ENCODE measurements at places on chromosomes 12 and 14.

DNA sequence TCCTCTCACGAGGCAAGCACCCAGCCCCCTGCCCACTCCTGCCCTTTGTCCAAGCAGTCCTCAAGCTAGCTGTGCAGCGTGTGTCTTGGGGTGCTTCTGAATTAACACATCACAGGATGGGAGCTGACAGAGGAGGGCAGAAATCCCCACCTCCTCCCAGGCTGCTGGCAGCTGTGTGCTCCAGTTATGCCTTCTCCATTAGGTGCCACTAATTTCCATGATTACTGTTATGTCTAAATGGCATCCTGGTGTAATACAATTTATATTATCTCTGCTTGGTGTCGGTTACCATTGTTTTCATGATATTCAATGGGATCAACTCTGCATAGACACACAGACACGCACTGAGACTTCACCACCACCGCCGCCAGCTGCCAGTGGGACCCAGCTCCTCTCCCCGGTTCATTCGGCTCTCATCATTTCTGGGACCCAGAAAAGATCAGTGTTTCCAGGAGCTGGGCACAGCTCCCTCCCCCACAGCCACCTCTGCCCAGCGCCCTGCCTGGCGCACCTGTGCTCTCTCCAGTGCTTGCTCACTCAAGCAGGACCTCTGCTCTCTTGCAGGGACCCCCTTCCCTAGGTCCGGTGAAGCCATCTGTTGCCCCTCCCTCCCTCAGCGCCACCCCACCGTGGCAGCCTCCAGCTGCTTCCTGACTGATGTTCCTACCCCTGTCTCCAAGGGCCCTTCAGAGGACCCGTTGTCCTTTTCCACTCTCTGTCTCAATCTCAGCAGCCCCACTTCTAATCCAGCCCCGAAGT, 167.5 kb upstream of the FKBP4 start:
- no peak for DNase-seq

DNA sequence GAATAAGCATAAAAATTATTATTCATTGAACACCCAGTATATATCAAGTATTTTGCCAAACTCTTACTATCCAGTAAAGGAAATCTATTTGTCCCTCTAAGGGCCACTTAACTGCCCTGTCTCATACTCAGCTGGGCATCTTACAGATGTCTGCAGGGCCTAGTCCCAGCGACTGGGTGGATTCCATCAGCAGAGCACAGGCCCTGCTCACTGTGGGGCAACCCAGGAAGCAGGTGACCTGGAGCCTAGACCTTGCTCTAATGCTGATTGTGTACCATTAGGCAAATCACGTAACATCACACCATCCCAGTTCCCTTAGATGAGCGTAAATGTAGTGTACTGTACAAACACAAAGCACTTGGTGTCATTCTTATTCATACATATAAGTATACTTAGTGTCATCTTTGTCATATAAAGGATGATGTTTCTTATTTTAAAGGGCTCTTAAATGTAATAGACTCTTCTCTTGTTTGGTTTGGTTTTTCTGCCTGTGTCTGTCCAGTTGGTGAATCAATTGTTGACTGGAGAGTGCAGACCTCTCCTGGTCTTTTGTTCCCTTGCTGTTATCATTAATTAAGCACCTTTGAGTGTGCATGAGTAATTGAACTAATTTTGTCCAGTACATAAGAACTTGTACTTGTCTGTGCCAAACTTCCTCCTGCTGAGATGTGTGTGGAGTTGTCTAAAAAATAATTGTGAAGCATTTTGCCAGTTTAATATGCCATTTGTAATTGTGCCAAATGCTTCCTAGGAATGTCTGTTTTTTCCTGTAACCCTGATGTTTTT, 49.3 kb downstream of the RAB35 start:
- DNase-seq: no peak

GRCh38 chr12:50598321-50598862, 93.6 kb downstream of the DIP2B start:
- DNase-seq: no peak

GRCh38 chr14:29240066-29240465, 473.5 kb downstream of the FOXG1 start:
- DNase-seq: no peak

DNA sequence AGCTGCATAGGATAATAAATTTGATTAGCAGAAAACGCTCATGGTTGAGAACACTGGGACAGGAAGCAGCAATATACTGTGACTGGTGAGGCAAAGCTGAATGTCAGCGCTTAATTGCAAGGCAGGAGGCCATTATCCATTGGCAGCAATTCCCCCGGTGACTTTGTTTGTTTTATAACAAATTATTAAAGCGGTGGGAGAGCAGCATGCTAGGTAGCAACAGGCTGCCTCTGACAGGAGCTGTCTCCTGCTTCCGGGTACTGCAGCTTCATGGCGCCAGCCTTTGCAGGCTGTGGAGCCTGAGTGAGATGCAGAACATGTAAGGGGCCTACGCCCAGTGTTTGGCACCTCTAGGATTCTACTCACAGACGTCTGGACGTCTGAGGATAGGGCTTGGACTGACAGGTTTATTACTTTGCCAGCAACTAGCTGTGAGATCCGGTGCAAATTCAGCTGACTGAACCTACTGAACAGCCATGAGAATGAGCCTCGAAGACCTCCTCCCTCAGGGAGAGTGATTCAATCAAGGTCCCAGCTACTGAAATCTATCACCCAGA, 82.1 kb upstream of the SSTR1 start:
- DNase-seq: no peak

DNA sequence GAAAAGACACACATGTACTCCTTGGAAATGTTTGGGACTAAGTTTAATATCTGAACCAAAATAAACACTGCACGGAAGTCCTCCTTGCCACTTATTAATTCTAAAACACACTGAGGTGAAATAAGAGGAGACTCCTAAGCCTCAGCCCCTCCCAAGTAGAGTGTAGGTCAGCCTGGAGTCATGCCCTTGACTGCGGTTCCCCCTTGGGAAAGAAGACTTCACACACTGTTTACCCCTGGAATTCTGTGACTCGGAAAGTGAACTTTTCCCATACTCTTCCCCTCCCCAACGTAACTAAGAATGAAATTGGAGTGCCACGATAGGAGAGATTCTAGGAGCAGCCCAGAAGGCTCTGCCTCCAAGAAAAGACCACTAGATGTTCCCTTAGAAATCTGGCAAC, 8.6 kb upstream of the TFCP2 start:
- DNase-seq: no peak

DNA sequence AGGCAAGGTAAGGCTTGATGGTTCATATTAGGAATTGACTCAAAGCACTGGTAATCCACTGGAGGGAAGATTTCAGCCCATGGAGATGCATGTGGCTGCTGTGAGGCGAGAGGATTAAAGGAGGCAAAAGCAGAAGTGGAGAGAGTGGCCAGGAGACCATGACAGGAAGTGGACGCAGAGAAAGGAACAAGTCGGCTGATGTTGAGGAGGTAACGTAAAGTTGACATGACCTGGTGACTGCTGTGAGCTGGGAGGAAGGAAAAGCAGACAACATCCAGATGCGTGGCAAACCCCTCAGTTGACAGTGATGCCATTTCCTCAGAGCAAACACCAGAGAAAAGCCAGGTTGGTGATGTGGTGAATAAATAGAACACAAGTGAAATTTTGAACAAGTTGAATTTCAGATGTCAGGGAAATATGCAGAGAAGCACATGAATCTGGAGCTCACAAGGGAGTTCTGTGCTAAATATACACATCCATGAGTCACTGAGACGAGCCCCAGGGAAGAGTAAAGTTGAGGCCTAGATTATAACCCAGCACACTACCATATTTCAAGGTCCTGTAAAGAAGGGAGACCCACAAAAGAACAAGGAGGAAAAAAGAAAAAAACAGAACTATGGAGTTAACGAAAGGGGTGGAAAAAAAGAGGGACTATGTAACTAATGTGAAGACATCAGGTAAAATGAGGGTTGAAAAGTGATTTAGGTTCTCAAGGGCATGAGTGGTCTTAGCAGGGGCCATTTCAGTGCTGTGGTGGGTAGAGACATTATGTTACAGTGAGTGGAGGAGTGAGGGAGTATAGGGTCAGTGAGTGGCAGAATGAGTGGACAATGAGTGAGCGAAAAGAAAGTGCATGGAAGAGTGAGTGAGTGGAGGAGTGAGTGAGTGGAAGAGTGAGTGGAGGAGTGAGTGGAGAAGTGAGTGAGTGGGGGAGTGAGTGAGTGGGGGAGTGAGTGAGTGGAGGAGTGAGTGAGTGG, 61.6 kb upstream of the GZMB start:
- DNase-seq: no peak

DNA sequence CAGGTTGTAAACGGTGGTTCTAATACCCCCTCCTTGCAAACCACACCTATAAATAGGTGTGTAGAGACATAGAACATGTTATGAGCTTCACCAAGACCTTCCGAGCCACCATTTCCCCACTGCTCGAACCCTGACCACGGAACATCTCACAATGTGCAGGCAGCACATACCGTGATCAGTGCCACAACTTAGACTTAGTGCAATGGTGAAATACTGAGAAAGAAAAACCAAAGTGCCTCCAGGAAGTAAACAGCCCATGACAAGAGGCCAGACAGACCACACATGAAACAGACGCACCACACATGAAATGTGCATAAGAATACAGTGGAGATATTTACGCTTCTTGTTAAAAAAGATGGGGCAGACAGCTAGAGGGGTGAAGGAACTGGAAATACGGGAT, 166.9 kb upstream of the CCND2 start:
- DNase-seq: no peak

GRCh38 chr14:101965770-101966722, 1.7 kb downstream of the DYNC1H1 start:
- no peak for DNase-seq

GRCh38 chr12:132366341-132366861, 37.0 kb upstream of the GALNT9 start:
- no peak for DNase-seq

DNA sequence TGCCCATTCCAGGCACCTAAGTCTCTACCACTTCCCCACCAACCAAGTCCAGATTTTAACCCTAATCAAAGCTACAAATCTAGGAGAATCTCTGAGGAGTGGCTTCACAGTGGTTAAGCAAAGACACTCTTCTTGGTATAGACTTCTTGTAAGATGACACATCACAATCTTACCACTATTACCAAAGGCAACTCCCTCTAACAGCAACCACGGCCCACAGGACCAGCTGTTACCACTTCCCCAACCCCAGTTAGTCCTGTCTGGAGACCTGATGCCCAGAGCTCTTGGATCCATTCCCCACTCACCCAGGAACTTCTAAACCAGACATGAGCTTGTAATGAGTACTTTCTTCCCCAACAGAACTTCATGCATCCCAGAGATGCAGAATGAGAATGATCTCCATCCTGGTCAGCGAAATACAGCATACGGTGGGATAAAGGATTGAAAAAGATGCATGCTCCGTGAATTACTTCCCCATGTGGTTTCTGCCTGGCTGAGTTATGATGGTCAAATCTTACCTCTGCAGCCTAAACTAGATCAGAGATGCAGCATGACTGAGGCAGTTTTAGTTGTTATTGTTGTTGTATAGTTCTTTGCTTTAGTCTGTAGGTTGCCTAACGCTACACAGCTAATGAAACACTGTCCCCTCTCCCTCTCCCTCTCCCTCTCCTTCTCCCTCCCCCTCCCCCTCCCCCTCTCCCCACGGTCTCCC, 87.7 kb upstream of the FOXN3 start:
- DNase-seq: no peak

GRCh38 chr14:96590190-96590864, 88.1 kb downstream of the PAPOLA start:
- DNase-seq: no peak

Measured in stimulated activated CD4-positive, alpha-beta T cell treated with anti-CD3 and anti-CD28 coated beads, TNF-alpha, amount 100 ng/mL, for 1 hour (primary cell).